ENCODE measurements at places on chromosomes 7 and 10.

GRCh38 chr7:146414937-146415336 lies 298.3 kb downstream of the CNTNAP2 start:
- no peak for DNase-seq

- DNase-seq = no peak
Measured at GRCh38 chr7:33701927-33702326, 203.4 kb upstream of the BMPER start.

DNA sequence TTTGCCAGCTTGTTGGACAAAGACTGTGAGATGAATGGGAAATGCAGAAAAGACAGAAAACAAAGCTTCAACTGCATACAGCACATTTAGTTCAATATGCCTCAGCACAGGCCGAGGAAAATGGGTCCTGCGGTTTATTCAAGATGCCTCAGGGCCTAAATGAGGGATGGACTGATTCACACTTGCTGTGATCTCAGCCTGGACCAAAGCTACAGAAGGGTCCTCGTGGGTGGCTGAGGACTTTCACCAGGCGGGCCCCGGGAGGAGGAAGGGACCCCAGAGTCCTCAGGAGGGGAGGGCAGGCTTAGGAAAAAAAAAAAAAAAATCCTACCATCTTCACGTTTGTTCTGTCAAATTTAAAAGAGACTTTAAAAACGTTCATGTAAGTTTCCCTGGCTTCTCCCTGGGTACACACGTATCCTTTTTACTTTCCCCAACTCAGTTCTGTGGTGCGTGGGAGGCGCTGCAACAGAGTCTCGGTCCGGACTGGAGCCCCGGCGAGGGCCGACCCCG lies 624 bp upstream of the ZNF783 start:
- DNase-seq = no peak

DNA sequence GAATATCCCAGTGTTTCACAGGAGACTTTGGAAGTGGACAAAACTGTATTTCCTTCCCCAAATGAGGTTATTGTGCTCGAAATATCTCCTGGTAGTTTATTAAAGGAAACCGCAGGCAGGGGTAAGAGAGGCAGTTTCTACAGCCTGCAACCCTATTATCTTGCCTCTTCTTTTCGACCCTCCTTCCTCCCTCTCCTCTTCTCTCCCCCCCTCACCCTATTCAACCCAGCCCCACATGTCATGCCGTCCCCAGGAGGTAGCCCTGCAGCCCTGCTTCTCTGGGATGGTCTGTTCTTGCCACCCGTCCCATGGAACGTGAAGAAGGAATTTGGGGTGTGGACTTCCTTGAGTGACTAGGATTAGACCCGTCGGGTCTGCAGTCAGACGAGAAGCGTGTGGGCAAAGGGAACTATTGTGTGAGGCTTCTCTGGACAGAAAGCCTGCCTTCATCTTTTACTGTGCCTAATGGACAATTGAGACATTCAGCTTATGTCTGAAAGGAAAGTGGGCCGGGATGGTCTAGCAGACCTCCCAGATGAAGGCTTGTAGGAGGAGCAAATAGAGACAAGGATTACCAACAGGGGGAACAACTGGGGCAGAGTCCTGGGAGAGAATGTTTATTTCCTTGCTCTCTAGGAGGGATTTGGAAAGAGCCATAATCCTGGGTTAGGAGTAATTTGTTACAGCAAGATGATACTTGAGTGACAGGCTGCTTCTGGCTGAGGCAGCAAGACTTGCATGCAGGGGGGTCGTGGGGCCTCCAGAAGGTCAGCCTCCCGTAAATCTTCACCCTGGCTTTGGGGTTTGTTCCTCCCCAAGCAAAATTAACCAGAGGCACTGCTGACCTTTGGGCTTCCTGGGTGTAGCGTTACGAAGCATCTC lies 77.8 kb downstream of the TCF7L2 start:
- DNase-seq = no peak

DNA sequence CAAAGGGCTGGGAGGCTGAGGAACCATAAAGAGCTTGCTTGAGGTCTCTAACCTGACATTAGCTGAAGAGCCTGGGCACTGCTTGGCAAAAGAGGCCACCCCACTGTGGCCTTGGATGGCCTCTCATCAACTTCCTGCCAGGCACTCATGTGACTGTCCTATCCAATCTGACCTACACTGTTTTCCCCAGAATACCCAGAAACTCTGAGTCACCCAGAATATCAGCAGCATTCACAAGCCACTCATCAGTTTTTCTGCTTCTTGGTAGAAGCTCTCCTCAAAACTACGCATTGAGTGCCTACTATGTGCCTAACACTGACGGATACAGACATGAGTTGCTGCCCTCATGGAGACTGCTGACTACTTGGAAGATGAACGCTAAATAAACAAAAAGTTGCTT lies 4.1 kb upstream of the NT5C2 start:
- no peak for DNase-seq

DNA sequence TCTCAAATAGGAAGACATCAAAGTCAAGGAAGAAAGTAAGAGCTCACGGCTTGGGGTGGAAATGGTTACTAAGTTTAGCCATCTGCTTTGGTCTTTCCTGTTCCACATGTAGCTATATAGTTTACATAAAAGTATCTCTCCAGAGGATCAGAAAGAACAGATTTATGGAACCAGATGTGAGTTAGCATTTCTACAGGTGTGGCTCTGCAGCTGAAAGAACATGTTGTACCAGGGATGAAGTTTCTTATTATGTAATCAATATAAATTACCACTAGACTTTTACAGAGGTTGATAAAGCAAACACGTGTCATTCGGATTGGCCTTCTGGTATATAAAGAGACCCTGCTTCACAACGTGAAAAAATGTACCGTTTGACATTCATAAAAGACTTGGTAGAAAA lies 19.9 kb downstream of the CALD1 start:
- DNase-seq = no peak

- no peak for DNase-seq
Measured at GRCh38 chr7:107940951-107941350, 50.0 kb downstream of the DLD start.

Data from naive thymus-derived CD8-positive, alpha-beta T cell (primary cell).